Activated CD4-positive, CD25-positive, alpha-beta regulatory T cell (primary cell): ENCODE measurements at places on chromosomes 6 and 20.

DNA sequence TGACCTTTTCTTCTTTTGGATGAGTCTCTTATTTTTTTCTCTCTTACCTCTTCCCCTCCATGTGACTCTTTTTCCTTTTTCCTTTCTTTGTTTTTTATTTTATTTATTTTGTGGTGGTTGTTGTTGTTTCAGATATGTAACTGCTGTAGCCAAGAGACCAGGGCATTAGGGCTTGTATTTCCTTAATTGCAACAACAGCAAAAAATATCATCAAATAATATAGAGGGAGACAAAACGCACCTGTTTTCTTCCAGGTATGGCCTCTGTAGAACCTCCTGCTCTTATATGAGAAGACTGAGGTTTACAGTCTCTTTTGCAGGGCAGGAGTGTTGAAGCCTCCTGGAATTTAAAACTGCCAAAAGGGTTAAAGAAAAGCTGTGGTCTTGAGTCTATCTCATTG, 149.3 kb downstream of the SYNDIG1 start:
- DNase-seq = no peak

DNA sequence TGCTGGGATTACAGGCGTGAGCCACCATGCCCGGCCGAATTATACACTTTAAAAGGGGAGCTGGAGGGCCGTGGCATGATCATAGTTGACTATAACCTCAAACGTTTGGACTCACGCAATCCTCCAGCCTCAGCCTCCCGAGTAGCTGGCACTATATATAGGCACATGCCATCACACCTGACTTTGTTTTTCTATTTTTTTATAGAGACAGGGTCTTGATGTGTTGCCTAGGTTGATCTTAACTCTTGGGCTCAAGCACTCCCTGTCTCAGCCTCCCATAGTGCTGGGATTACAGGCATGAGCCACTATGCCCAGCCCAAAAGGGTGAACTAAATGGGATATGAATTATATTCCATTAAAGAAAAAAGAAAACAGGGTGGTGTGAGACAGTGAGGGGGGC, 7.8 kb downstream of the PTGIS start:
- no peak for DNase-seq

- DNase-seq = peak; percentile 91
Measured at GRCh38 chr6:43477235-43478007, at the start of gene TJAP1. Gene TJAP1, plus strand, starts transcription at chr6:43477570. Its CDS starts 21,432 bp downstream, at chr6:43499002.

DNA sequence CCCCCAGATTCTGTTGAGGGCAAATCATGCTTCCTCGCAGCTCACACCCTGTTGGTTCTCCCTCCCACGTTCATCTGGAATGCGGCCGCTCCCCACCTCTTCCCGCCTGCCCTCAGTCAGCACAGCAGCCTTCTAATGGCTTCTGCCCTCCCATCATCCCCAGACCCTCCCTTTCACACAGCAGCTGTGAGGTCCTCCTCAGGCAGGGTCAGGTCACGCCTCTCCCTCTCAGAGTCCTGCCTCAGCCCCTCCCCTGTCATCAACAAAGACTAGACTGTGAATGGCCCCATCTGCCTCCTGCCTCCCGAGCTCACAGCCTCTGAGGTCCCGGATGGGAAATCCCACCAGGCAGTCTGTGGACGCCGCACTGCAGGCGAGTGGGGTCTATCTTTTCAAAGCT, 7.9 kb upstream of the BHLHE23 start:
- no peak for DNase-seq

- no peak for DNase-seq
Measured at GRCh38 chr20:50806126-50806768, 11.4 kb downstream of the BCAS4 start.
